Left hindlimb (tissue), 1 donor: ENCODE measurements at places on chromosomes 7 and 10.

DNA sequence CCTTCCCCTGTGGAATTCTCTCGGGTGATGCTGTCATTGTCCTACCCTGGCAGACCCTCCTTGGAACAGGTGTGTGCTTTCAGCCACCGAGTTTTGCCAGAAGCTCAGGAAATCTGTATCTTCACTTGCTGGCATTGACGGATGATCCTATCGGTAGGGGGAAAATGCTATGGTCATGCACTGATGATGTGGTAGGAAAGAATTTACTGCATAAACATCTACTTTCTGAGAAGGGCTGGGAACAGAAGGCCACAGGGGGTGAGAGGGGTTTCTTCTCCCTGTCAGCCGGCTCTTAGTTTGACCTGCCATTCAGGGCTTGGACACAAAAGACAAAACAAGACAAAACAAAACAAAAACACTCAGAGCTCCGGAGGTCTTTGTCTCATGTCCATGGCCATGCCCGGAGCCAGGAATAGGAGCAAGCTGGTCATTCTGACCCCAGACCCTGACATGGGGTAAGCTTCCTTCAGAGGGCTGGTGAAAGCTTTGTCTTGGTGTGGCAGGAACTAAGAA, 43.6 kb upstream of the CARD11 start:
- DNase-seq, result no peak

GRCh38 chr10:9289811-9290210, 1235.3 kb downstream of the GATA3 start:
- DNase-seq, result no peak

- no peak for DNase-seq
Observed at GRCh38 chr10:122659126-122659525, 40.5 kb downstream of the C10orf120 start.

DNA sequence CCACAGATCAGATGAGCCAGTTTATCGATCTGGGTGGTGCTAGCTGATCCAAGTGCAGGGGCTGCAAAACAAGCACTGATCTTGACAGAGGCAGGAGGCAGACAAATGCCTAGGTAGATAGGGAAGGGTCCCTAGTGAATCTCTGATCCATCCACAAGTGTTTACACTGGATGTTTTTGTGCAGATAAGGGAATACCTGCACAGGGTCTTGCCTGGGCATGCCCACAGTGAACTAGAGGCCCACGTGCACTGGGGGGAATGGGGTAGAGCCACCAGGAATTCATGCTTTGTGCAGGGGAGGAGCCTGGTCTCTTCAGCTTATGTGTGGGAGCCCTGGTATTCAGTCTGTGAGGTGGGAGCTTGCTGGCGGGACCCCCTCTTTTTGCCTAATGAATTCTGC, 50.3 kb downstream of the SDHAF3 start:
- DNase-seq, result no peak

DNA sequence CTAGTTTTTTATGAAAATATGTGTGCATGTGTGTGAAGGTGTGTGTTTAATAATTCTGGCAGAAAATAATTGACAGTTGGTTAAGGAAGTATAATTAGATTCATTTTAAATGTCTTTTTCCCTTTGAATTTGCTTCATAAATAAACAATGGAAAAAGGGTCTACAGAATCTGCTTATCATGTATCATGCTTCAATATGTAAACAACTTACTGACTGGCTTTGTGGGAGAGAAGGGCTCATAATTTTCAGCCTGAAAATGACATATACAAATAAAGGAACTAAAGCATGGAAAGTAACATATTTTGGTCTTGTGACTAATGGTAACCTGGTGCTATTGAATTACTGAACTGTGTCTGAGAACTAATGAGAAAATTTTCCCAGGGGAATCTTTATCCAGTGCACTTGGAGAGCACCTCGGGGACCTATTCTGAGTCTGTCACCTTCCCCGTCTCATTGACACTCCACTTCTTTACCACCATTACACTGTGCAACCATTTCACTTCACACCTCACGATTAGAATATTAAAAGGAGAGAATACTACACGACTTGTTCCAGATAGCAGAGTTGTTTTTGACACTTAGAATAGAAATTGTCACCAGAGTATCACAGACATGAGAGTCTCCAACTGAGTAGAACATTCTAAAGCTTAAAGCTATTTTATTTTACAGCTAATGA, 298.6 kb downstream of the TFEC start:
- DNase-seq, result no peak

DNA sequence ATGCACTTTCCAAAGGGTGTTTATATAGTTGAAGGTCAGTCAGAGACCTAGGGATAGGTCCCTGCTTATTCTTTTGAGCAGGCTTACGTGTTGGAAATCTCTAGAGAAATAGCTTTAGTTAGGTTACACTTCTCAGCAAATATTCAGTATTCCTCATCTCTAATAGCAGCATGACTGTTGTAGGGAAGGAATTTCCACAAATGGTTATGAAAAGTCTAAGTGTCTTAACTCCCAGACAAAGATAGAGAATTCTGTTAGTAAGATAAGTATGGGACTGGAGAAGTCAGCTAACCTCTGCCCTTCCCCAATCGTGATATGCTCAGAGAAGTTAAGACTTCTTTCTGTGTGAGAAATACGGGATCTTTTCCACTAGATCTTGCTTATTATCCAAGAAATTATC, 16.5 kb downstream of the SGPL1 start:
- DNase-seq, result no peak

GRCh38 chr7:47329320-47329926, 252.5 kb downstream of the TNS3 start:
- DNase-seq, result peak; percentile 53

GRCh38 chr7:140239653-140239935, 62.8 kb upstream of the KDM7A start:
- DNase-seq, result no peak

- DNase-seq, result no peak
Observed at GRCh38 chr10:10883737-10884136, 133.9 kb upstream of the CELF2 start.

GRCh38 chr10:89189211-89189734, 17.8 kb downstream of the CH25H start:
- DNase-seq, result no peak

DNA sequence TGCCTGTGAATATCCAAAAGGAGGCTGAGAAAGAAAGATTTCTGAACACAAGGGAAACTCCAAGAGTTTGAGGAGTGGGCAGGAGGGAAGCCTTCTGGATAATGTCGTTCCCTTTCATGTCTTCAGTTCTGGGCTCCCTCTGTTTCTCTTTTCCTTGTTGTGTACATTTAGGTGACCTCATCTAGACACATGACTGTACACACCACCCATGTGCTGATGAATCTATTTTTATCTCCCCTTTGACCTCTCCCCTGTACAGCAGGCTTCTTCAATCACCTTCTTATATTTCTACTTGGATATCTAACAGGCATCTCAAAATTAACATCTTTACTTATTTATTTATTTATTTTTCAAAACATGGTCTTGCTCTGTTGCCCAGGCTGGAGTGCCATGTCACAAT, 363.1 kb downstream of the GATA3 start:
- DNase-seq, result no peak

- DNase-seq, result peak; percentile 46
Observed at GRCh38 chr10:3465406-3465891, 292.9 kb upstream of the PITRM1 start.

DNA sequence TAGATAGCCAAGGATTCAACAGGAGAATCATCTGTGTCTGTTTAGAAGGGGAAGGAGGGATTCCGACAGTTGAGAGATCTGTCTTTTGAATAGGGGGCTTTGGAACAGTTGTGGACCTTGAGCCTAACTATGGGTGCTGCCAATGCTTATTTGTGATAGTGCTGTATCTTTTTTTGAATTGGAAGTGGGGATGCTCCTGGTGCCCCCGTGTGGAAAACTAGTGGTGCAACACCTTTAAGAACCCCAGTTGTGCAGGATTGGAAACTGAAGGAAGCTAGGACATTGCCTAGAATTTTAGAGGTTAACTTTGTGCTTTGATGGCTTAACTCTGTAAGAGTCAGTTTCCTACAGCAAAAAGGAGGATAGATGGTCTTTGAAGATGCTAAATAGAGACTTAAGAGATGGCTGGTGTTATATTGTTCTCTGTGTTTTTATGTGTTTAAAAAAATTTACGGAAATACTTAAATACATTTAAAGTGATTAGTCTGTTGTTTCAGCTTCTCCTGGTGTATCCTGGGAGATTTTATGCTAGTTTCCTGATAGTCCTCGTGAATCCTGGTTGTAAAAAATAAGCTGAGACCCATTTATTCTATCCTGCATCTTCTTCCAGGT, 69.3 kb downstream of the AP3M1 start:
- no peak for DNase-seq

GRCh38 chr7:103446049-103446520, at the start of gene SLC26A5:
TSS of gene SLC26A5 (minus strand) at chr7:103446207. CDS start at chr7:103421514, 24,693 bp downstream.
- DNase-seq, result no peak

DNA sequence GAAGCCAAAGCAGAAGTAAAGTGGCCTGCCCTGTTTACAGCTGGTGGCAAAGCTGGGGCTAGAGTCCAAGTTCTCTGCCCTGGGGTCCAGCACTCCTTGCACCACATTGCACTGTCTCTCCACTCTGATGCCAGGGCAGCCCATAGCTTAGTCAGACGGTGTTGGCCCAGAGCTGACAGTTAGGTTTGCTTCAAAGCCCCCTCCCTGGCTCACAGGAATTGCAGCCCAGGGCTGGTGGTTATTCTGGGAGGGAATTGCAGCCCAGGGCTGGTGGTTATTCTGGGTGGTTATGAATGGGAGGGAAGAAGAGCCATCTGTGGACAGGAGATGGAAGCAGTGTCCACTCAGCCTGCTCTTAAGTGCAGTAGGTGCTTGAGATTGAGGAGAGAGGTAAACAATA, 88.9 kb downstream of the SCRN1 start:
- no peak for DNase-seq

GRCh38 chr7:16554518-16555236, 28.1 kb downstream of the LRRC72 start:
- no peak for DNase-seq

DNA sequence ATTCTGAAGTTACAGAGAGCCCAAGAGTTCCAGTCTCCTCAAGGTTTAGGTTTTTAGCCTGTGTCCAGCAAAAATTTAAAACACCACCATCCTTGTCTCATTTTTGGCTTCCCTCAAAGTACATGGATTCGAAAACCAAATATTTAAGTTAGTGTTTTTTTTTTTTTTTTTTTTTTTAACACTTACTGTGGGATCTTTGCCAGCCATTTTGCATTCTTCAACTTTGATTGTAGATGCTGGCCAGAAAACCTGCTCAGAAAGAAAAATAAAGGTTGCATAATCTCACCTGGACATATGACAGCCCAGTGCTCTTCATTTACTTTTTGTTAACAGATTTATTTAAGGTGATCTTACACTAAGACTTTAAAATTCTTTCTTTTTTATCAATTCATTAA, 91.6 kb downstream of the SEMA3C start:
- DNase-seq, result no peak

DNA sequence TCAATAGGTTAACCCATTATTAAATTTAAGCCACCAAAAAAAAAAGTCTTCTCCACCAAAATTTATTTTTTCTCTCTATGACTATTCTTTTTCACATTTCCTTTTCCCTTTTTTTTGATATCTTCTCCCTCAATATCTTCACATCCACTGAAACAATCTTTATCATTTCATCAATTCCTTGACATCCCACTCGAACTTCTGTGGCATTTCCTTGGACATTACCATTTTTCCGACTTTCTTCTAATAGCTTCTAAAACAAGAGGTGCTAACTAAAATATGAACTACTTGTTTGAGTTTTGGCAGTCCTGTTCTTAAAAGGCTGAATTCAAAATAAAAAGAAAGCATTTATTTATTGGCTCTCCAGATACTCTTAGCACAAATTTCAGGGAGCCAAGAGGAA, 684 bp upstream of the CTNNA3 start:
- no peak for DNase-seq

GRCh38 chr7:153217032-153217431, 457.5 kb downstream of the ACTR3B start:
- no peak for DNase-seq

- DNase-seq, result no peak
Observed at GRCh38 chr10:126448091-126448490, 59.8 kb upstream of the ADAM12 start.

DNA sequence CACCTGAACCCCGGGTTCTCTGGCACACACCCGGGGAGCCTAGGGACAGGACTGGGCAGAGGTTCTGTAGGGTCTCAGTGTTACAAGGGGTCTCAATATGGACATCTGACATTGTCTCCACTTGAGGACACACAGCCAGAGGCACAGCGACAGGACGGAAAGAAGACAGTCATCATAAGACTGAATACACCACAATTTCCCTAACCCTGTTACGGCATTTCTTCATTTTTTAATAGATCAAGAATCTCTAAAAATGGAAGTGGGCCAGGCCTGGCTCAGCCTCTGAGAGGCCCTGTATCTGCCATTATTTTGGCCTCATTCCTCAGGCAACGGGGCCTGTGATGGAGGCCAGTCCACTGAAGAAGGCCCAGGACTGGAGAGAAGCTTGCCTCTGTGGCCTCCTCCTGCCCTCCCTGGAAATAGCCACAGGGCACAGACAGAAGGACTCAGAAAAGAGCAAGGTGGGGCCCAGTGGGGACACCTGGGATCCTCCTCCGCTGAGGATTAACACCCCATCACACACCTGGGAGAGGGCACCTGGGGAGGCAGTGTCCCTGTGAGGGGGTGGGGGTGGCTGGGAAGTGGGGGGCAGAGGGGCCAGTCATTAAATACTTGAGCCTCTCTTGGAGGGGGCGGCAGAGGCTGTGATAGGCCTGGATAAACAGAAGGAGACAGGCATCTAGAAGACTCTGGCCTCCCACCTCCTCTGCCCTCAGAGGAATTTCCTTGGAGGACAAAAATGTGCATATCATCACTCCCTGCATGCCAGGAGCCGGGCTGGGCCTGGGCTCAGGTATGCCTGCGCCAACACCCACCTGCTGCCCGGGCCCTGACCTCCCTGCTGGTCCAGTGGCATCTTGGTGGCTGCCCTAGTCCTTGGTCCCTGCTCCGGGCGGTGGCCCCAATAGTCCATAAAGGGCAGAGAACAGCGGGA, 8.0 kb downstream of the SPOCK2 start:
- no peak for DNase-seq

- no peak for DNase-seq
Observed at GRCh38 chr10:69516316-69516715, 56.9 kb downstream of the NEUROG3 start.

DNA sequence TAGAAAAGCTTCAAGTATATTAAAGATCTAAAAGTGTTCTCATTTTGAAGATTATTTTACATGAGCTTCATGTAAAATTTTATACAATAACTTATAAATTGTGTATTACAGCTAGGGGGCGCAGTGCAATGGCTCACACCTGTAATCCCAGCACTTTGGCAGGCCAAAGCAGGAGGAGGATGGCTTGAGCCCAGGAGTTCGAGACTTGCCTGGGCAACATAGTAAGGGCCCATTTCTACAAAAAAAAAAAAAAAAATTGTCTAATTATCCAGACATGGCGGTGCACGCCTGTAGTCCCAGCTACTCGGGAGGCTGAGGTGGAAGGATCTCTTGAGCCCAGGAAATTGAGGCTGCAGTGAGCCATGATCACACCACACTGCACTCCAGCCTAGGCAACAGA, 16.6 kb downstream of the ACBD5 start:
- no peak for DNase-seq

- DNase-seq, result peak; percentile 46
Observed at GRCh38 chr7:69934144-69934903, 336.0 kb downstream of the AUTS2 start.
